Activated CD8-positive, alpha-beta memory T cell treated with anti-CD3 and anti-CD28 coated beads for 48 hours (primary cell): ENCODE measurements at places on chromosomes 5 and 9.

DNA sequence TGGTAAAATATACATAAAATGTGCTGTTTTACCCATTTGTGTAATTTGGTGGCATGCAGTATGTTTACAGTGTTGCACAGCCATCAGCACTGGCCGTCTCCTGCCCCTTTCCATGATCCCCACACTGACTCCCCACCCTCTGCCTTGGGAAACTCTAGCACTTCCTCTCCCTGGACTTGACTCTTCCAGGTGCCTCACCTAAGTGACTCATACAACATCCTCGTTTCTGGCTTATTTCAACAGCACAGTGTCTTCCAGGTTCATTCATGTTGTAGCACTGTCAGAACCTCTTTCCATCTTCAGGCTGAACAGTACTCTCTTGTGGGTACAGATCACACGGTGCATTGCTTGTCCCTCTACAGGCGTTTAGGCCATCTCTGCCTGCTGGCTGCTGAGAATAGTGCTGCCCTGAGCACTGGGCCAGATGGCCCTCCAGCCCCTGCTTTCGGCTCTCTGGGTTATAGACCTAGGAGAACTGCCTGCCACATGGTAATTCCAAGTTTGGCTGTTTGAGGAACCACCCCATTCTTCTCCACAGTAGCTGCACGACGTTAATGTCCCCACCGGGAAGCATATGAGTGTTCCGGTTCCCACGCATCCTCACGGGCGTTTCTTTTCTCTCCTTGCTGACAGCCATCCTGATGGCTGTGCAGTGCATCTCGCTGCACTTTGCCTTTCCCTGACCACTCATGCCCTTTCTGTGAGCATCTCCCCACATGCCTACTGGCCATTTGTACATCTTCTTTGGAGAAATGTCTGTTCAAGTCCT is 211.8 kb downstream of the FANCC start:
- no peak for DNase-seq

DNA sequence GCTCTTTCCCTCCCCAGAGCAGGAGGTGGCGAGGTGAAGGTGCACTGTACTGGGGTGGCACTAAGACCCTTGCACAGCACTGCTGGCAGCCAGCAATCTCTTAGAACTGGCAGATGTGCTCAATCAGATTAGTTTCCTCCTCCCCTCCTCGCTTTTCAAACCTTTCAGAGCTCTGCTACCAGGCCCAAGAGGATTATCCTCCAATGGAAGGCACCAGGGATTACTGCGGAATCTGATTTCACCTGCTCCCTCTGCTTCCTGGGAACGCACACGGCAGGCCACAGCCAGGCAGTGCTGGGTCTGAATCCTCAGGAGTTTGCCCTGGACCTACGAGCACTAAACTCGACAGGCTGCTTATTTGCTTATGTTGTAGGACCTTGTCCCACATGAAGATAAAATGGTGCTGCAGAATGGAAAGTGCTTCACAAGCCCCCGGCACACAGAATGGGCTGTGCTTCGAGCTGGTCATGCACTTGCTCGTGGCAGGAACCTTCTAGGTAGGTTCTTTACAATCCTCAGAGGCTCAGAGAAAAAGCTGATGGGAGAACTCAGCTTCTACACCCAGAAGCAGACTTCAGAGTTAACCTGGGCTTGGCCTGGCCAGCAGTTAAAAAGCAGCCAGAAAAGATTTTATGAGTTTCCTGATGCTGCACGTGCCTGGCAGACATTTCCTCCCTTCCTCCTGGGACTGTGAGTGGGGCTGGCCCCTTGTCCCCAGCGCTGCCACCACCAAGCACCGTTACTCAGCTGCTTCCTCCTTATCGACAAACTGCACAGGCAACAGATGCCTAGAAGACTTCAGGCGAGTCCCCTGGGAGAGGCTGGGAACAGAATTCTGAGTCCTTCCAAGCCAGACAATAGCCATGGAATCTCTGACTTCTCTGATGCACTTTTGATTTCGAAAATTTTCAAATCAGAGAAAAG is 33.1 kb downstream of the FABP6 start:
- no peak for DNase-seq

GRCh38 chr9:3224931-3225330 is 300.9 kb downstream of the RFX3 start:
- DNase-seq: no peak

GRCh38 chr5:135236228-135236907 is 162.7 kb downstream of the MACROH2A1 start:
- no peak for DNase-seq

DNA sequence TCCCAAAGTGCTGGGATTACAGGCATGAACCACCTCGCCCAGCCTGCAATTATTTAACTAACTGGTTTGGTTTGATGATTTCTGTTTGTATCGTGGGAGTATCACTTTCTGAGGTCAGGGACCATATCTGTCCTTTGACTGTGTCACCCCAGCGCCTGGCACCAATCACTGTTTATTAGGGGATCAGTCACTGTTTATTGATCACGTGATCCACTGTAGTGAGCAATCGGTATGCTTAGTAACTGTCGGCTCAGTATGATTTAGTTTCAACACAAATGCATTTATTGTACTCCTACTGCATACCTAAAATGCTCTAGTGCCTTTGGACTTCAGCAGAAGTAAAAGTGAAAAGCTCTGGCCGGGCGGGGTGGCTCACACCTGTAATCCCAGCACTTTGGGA is 54.8 kb downstream of the COL5A1 start:
- no peak for DNase-seq

DNA sequence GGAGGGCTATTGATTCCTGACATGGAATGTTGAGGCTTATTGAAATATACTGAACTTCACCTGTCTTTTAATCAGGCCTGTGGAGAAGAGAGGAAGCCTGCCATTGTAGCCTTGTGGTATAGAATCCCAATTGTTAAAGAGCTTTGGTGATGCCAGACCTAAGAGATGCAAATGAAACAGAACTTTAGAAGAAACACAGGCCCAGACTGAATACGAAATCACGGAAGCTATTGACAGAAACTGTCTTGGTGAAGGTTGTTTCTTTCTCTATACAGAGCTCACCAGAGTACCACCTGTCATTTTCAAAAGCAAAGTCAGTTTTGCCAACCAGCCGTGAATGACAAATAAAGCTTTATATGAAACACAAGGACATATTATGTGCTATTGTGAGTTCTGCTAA is 660.3 kb downstream of the ISL1 start:
- no peak for DNase-seq

- DNase-seq: no peak
These were observed 19.1 kb upstream of the IFNB1 start for GRCh38 chr9:21096901-21097255.

- DNase-seq: no peak
These were observed 271.4 kb downstream of the TLE1 start for GRCh38 chr9:81417941-81418340.

- DNase-seq: no peak
These were observed 2.4 kb downstream of the DCAF12 start for GRCh38 chr9:34124099-34124498.

- peak; percentile 71 for DNase-seq
These were observed 121.2 kb upstream of the LPCAT1 start for GRCh38 chr5:1644810-1645571.

GRCh38 chr5:128586848-128587247 is 48.8 kb upstream of the FBN2 start:
- DNase-seq: no peak

GRCh38 chr5:111173476-111173875 is 50.7 kb upstream of the CAMK4 start:
- DNase-seq: no peak

GRCh38 chr9:2610985-2611384 is 10.6 kb upstream of the VLDLR start:
- DNase-seq: no peak

- DNase-seq: no peak
These were observed 282.0 kb downstream of the DMRT2 start for GRCh38 chr9:1332156-1332555.

- DNase-seq: peak; percentile 34
These were observed 885 bp upstream of the MLLT3 start for GRCh38 chr9:20623021-20623747.

DNA sequence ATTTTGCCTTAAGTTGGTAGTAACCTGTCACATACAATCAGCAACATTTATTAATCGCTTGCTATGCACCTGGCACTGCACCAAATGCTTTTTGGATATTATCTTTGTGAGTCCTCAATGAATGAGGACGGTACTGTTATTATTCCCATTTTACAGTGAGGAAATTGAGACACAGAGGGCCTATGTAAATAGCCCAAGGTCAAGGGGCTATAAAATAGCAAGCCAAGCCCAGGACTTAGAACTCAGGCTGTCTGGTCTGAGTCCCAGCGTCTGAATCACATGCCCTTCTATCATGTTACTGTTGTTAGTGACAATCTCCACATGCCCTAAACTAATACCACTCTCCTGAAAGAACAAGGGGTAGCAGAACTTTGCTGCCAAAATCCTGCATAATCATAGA is 60.0 kb downstream of the ERAP1 start:
- DNase-seq: no peak

- DNase-seq: no peak
These were observed 238.1 kb downstream of the CETN3 start for GRCh38 chr5:90171466-90171865.

DNA sequence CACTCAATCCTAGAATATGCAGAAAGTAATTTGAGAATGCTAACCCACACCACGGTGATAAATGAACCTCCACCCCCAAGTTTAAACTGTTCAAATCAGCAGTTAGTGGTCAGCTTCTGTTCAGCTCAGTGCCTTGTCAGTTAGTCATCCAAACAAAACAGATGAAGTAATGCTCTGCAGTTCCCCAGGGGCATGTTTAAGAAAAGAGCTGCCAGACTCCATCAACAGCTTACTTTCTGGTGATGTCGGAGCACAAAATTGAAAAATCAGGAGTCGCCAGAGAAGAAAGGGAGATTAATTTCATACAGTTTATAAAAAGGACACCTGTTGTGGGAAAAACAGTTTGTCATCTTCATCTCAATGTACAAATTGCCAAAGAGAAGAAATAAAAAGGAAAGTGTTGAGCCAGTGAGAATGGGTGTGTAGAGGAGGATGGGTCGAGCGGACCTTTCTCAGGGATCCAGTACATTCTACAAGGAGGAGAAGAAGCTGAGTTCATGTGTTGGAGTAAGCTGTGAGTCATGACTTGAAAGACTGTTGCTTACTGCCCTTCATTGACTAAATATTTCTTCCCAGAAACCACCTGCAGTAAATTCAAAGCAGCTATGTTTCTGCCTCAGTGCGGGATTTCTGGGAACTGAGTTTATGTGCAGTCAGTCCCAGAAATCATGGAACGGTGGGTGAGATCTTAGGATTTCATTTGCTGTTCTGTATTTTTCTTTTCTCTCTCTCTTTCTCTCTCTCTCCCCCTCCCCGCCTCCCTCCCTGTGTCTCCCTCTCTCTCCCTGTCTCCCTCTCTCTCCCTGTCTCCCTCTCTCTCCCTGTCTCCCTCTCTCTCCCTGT is 13.7 kb downstream of the TRIO start:
- no peak for DNase-seq

DNA sequence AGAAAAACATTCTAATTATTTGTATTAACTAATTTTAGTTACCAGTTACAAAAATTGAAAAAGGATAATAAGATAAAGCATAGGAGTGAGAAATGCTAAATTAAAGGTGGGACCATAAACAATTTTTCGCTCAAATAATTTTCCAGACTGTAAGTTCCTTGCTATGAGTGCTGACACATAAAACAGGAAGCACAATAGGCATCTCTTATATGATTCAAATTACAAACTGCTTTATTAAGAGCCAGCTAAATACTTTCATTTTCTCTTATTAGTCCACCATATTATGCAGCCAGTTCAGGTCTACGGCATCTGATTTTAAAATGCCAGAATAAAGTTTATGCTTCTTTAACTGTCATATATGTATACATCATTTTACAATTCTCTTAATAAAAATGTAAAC is 4.4 kb downstream of the RC3H2 start:
- DNase-seq: no peak

- DNase-seq: no peak
These were observed 193.4 kb downstream of the CDK5RAP2 start for GRCh38 chr9:120386390-120387131.

GRCh38 chr9:76419782-76420380 is 25.7 kb upstream of the RFK start:
- no peak for DNase-seq

- no peak for DNase-seq
These were observed 339.2 kb downstream of the GLIS3 start for GRCh38 chr9:3960661-3961144.

GRCh38 chr9:73806876-73807275 is 655.2 kb downstream of the ANXA1 start:
- no peak for DNase-seq

- no peak for DNase-seq
These were observed 184.0 kb downstream of the SEMA5A start for GRCh38 chr5:9361835-9362234.

GRCh38 chr9:133737071-133737773 is 930 bp downstream of the SARDH start:
- no peak for DNase-seq

GRCh38 chr5:32520356-32520755 is 65.0 kb upstream of the SUB1 start:
- no peak for DNase-seq

- no peak for DNase-seq
These were observed 52.7 kb downstream of the ABHD17B start for GRCh38 chr9:71858102-71858798.

- no peak for DNase-seq
These were observed 94.0 kb upstream of the RAPGEF1 start for GRCh38 chr9:131833906-131834305.

GRCh38 chr9:89448381-89448780 is 49.5 kb downstream of the SEMA4D start:
- DNase-seq: no peak

DNA sequence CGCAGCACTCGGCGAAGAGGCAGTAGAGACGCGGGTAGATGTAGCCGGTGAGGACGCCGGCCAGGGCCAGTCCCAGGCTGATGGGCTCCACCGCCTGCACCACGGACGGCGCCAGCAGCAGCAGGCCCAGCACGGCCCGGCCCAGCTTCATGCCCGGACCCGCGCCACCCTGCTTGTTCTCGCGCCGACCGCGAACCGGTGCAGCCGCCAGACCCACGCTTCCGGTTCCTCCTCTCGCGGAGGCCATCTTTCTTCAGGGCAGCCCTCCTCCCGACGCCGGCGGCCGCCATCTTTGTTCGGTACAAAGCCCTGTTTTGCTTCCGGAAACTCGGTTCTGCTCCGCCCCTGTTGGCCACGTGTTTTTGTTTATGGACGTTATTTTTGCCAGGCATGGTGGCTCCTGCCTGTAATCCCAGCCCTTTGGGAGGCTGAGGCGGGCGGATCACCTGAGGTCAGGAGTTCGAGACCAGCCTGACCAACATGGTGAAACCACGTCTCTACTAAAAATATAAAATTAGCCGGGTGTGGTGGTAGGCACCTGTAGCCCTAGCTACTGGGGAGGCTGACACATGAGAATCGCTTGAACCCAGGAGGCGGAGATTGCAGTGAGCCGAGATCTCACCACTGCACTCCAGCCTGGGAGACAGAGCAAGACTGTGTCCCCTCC is at the start of gene TOR1A:
Gene TOR1A (minus strand): TSS at position 202 of the 667 bp plus-strand sequence. CDS start 51 bp downstream, at position 151.
- DNase-seq: peak; percentile 81
